ENCODE measurements at places on chromosomes 3 and 15.

- no peak for DNase-seq
Measured at GRCh38 chr15:59562448-59563186, 49.0 kb upstream of the GCNT3 start.

GRCh38 chr3:170270282-170270881 is 48.2 kb downstream of the PRKCI start:
- DNase-seq: no peak

DNA sequence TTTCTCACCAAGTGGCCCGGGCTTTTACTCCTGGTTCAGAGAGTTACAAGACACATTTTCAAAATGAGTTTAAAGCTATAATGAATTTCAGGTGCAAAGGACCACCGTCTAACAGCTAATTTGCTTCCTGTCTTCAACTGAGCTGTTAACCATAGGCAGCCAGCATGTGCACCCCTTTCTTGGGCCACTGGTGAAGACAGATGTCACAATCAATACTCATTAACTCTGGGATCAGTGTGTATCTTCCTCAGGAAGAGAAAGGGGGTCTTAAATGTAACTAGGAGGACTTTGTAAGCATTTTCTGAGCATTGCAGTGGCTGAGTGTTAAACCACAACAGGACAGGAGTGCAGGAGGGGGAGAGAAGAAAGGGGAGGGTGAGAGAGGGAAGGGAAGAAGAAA is 750.7 kb upstream of the CFAP20DC start:
- DNase-seq: no peak

DNA sequence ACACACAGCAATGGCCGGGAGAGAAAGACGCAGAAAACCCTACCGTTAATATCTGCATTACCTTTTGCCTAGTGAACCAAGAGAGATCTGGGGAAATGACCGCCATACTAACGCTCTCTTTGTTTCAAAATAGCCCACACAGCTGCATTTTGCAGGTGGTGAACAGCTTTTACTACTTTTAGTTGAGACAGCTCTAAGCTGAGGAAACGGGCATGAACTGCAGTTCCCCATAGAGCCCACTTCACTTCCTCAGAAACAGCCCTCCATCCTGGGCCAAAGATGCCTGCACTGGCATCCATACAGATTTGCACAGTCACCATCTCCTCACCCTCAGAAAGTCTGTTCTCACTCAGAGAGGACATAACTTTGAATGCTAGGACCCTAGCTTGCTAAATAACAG is 45.0 kb downstream of the ZNF860 start:
- DNase-seq: no peak

- DNase-seq: no peak
Measured at GRCh38 chr3:13095408-13095937, 22.2 kb upstream of the IQSEC1 start.

- DNase-seq: no peak
Measured at GRCh38 chr3:64595253-64595694, 92.5 kb downstream of the ADAMTS9 start.

GRCh38 chr3:21020043-21020442 is 731.0 kb downstream of the ZNF385D start:
- DNase-seq: no peak

DNA sequence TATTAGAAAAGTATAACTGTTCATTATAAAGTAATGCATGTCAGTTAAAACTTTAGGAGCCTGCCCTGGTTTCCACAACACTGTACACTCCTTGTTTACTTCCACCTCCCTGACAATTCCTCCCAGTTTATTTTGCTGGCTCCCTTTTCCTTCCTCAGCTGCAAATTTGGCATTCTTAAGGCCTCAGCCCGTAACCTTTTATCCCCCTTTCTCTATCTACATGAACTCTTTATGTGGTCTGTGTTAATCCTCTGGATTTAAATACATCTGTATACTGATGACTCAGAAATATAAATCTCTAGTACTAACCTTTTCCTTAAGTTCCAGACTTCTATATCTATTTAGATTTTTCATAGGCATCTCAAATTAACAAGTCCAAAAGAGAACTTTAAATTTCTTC is 143.6 kb downstream of the OTOL1 start:
- DNase-seq: no peak

DNA sequence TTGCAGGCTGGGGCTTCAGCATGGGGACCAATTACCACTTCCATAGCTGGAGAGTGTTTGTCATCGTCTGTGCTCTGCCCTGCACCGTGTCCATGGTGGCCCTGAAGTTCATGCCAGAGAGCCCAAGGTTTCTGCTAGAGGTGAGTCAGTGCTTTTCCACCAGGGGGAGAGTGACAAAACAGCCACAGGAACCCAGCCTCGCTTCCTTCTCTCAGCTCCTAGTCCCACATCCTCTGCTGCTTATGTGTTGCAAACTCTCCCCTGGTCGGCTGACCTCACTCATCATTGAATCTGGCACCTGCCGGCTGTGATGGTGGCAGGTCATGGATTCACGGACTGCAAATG is 158.3 kb downstream of the SV2B start:
- no peak for DNase-seq

DNA sequence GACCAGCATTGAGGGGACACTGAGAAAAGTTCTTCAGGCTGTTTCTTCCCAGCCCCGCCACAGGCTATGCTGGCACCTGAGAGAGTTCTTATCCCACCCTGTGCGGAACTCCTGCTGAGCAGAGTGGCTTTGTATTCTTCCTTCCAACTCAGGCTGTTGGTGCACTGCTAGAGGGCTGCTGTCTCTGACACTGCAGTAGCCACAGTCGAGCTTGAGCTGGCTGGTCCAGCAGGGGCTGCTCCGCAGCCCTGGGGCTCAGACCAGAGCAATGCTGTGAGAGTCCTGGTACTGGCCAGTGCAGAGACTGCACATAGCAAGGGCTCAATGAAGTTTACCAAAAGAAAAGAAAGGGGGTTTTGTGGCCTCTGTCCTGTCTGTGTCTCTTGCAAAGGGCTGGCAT is 3.6 kb downstream of the GNAI2 start:
- no peak for DNase-seq

DNA sequence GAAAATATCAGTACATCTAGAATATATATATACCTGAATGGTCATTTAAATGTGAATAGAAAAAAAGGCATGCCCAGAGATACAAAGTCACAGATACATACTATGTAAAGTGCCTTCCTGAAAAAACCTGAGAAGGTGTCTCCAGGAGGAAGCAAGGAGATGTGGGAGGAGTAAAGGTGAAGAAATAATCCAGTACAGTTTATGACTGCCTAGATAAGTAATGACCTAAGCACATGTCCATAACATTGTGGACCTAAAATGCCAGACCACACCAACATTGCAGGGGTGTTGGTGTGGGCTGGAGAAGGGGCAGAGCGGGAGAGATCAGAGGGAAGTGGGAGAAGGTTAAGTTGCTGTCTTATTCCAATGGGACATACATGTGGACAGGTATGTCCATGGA is 226.9 kb downstream of the ZNF621 start:
- DNase-seq: no peak

- no peak for DNase-seq
Measured at GRCh38 chr3:67540198-67540894, 114.1 kb downstream of the SUCLG2 start.

GRCh38 chr3:58999774-59000160 is 50.1 kb downstream of the CFAP20DC start:
- DNase-seq: peak; percentile 26

- DNase-seq: no peak
Measured at GRCh38 chr3:188157971-188158370, 4.0 kb downstream of the LPP start.

- no peak for DNase-seq
Measured at GRCh38 chr3:138675393-138675792, 66.8 kb downstream of the FAIM start.
